CD4-positive, alpha-beta T cell treated with Interleukin-4 for 4 hours (primary cell): ENCODE measurements at places on chromosomes 5 and 9.

GRCh38 chr5:60883229-60883628 is 39.2 kb upstream of the ELOVL7 start:
- DNase-seq = no peak

DNA sequence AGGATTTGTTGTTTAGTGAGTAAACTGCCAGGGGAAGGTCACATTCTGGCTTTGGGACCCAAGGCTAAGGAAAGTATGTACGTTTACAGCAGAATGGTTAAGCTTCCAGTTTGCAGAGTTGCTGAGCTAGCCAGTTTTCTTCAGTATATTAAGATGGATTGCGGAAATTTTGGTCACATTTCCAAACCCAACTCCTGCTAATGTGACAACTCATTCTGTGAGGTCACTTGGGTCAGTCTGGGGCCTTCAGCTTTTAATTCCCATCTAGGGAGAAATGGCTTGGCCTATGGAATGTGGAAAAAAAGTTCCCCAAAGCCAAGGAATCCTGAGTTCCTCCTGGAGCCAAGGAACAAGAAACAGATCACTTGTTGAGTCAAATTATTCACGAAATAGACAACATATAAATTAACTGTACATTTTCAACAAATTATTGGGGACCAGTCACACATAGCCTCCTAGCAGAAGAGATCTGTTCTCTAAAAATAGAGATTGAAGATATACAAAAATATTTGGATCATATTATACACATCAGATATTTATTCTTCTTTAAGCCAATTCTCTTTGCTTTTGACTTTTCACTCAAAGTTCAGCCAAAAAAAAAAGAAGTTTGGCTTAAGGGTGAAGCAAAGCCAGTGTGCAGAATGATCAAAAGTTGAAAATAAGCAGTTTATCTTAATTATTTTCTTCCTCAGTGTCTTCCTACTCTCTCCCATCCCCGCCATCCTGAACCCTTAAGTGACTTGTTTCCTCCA is 8.8 kb downstream of the KCNV2 start:
- DNase-seq = no peak

DNA sequence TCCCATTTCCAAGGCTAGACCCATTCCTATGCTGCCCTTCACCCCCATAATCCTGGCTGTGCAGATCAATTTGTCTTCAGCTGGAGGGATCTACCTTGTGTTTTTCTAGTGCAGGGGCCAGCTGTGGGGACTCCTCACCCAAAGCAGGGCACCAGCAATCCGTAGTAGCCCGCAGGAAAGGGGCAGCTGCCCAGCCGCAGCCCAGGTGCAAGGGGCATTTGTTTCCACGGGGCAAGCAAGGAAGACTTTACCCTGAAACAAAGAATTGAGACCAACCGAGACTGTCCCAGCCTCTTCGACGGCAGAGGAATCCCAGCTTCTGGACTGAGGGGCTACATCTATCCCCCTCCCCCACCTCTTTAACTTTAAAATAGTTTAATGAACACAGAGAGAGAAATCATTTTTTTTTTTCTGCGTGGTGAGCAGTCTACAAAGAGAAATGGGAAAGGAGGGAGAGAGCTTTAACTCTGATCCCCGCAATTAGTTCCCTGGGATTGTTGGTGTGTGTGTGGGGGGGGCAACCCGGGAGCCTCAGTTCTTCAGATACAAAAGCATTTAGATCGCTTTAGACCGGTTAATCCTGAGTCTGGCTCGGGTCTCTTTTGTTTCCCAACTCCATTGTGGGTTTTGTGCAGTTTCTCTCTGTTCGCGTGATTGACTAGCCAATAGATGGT is 10.6 kb upstream of the LHX2 start:
- no peak for DNase-seq

DNA sequence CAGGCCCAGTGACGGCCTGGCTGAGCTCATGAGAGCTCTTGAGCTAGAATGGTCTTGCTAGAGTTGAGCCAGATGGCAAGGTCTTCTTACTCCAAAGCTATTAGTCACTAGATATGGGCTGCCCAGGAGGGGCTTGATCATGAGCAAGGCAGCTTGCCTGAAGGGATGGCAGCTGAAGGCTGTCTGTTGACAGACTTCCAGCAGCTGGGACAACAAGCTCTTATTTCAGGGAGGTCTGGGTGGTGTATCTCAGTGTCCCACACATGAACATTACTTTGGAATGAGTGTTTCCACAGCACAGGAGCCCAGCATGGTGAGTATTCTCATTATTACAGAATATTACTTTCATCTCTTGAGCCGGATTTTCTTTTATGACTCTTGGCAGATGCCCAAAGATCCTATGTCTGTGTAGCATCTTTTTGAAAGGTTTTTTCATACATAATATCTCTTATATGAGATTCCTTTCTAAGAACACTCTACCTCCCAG is 414.1 kb downstream of the ARHGEF28 start:
- no peak for DNase-seq

GRCh38 chr5:2511126-2511525 is 240.4 kb downstream of the IRX2 start:
- no peak for DNase-seq
